ENCODE measurements at places on chromosomes 12 and 14. TPM values are rescaled to one million over a fixed set of nuclear protein-coding genes. Genes with fewer than 3 reads are reported as not detected.

The FAR2 gene
- total RNA-seq, result 9.0 TPM

- DNase-seq, result no peak
Observed at GRCh38 chr14:95359994-95360826, 40.5 kb upstream of the CLMN start.

GRCh38 chr12:89523843-89524540, 604 bp downstream of the GALNT4 start:
- no peak for DNase-seq

The B3GNT4 gene
- total RNA-seq, result 0.14 TPM

- DNase-seq, result no peak
Observed at GRCh38 chr14:27184427-27184826, 586.6 kb upstream of the NOVA1 start.

DNA sequence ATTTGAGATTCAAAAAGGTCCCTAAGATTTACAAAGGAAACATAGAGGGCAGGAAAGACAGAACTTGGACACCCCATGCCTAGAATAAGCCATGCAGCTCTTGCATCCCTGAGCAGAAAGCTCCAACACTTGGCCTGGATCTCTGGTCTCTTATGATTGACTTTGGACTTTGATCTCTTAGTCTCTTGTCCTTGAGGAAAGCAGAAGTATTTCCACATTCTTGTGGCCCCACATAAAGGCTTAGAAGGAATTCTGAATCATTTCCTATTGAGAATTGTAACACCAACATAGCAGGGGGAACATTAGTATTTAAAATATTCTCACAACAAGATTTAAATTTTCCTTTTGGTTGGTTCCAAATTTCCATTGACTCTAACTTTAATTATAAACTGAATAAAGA, 283.7 kb upstream of the PRKD1 start:
- no peak for DNase-seq

The COX8C gene
- total RNA-seq, result not detected

Data from kidney epithelial cell (primary cell).